ENCODE measurements at places on chromosomes 2 and 18.

DNA sequence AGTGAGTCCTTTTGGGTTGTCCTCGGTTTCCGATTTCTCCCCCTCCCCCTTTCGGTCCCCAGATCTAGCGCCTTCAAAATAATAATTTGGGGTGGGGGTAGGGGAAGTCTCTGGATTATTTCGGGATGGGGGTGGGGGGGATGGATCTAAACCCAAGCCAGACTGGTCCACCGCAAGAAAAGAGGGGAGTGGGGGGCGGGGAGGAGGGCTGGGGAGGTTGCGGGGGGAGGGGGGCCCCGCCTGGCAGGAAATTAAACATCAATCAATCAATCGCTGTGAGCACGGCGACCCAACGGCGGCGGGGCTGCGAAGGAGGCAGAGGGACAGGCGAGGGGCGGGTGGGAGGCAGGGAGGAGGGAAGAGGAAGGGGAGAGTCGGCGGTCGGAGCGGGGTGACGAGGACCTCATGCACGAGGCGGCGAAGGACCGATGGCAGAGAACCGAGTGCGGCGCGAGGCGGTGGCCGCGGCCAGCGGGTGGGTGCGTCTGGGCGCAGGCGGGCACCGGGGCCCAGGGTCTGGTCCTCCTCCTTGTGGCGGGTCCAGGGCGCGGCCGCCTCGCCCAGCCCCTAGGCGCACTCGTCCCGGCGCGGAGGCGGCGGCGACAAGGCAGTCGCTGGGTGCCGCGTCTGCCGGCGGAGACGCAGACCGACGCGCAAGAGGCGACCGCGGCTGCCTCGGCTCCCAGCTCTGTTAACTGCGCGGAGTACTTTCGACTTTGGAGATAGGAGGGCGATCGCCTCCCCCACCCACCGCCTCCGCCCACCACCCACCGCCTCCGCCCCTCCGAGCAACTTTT is 468 bp upstream of the SATB2 start:
- DNase-seq = peak; percentile 41

- DNase-seq = no peak
Measured at GRCh38 chr2:130319536-130319935, 23.2 kb upstream of the IMP4 start.

DNA sequence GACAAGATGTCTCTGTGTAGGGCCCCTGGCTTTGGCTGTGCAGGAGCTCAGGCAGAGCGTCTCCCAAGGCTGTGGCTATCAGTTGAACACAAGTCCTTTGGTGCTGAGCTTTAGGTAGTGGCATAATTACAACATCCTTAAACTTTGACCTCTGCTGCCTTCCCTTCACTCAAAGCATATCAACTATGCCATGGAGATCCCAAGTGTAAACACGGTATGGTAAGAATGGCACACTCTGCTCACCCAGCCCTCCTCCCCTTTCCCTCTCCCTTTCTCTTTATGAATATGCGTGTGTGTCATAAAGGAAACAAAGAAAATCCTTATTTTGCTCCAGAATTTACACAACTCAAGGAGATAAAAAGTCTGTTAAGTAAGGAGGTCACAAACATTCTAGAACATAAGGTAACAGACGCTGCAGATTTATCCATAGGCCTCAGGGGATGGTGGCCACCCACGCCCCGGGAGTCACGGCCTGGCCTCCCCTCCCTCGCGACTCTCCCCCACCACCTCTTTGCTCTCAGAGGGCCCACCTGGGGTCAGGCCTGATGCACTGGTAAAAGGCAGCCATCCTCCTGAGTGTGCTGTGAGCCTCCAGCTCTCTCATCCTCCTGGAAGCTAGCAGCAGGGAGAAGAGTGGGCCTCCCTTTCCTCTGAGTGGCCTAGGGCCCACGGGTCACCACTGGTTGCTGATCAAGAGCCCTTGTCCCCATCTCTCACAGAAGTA is 67.3 kb downstream of the CRACDL start:
- no peak for DNase-seq

DNA sequence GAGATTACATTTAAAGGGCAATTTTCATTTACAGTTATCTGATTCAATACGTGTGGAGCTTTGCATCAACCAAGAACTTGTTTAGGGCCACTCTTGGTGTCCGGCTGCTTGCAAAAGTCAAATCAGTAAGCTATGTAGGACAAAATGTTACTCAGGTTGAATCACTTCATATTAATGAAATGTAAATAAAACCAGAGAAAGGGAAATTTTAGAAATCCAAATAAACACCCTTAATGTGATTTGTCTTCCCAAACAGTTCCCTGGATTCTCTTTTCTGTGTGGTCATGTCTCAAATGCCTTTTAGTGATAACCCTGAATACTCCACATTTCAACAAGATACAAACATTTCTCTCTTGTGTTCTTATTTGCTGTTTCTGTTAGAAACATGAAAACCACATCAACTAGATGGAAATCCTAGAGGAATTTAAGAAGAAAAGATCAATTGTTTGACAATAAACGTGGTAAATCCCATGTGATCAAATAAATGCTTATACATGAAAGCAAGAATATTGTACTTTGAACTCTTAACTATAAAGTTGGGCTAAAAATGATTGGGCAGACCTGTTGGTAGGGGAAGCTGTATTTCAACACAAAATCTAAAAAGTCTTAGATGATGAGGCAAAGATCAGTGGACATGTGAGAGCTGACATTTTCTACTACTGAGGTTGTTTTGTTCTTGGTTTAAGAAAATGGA is 101.3 kb downstream of the CDC42EP3 start:
- no peak for DNase-seq

GRCh38 chr2:28286678-28287077 is 106.0 kb upstream of the FOSL2 start:
- DNase-seq = no peak

- DNase-seq = no peak
Measured at GRCh38 chr2:52668724-52669123, 1098.9 kb upstream of the CHAC2 start.
